ENCODE measurements at places on chromosomes 4 and X.

DNA sequence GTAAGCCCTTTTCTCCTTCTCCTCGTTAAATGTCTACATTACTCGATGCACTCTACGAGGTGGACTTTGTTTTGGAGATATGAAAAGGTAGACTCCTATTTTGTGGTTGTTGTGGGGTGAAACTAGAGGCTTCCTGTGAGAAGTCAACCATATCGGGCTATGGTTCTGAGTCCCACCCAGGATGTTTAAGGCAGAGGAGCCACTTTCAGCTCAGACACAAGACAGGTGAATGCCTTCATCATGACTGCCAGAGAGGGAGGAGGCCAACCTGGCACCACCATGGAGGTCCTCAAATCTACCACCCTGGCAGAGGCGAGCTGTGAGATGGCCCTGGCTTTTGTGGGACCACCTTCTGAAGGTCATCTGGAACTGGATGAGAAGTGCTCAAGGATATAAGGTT lies 154.4 kb upstream of the KLF3 start:
- no peak for DNase-seq

DNA sequence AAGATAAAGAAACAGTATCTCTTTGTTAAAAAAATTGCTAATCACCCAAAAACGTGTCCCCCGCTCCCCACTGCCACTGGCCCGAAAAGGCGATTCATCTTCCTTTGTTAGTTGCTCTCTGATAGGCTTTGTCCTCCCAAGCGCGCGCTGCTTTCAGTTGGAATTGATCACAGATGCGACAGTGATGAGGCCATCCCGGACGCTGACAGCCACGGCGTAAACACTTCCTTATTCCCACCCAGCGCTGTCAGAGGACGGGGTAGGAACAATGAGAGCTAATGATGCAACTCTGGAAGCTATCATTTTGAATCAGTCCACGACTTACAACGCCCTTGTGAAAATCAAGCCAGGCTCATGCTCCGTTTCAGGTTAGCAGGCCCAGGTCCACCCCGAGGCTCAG lies 21.4 kb downstream of the SOD3 start:
- peak; percentile 86 for DNase-seq

DNA sequence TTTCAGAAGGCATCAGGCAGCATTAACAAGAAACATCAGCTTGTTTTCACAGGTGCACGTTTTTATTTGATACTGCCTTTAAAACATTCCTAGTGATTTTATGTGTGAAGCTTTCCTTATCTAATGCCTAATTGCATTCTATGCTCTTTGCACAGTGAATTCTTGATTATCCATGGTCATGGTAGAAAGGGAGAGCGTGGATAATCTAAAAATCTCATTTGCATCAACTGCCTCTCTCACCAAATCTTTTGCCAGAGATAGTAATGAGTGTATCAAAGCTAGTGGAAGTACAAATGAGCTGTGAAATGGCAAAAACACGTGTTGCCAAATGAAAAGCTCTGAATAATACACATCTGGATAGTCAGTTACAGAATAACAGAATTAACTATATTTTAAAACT lies 170.5 kb downstream of the NAA11 start:
- no peak for DNase-seq

GRCh38 chr4:42148425-42148824 lies 4.0 kb downstream of the BEND4 start:
- DNase-seq, result no peak

GRCh38 chr4:87241336-87241735 lies 20.9 kb upstream of the KLHL8 start:
- no peak for DNase-seq

GRCh38 chr4:110654254-110654635 lies 31.4 kb upstream of the PITX2 start:
- DNase-seq, result no peak

GRCh38 chrX:80423744-80424143 lies 3.5 kb downstream of the TENT5D start:
- no peak for DNase-seq
